ENCODE measurements at places on chromosomes 2 and 18. TPM values are rescaled to one million over a fixed set of nuclear protein-coding genes. Genes with fewer than 3 reads are reported as not detected.

The LHCGR gene
- total RNA-seq: 0.12 TPM

The KCNG2 gene
- not detected for total RNA-seq

The UGT1A10 gene
- total RNA-seq: not detected

The UGT1A8 gene
- not detected for total RNA-seq
